Spleen (tissue), 13 donors: ENCODE measurements at places on chromosomes 16 and 17. TPM values are rescaled to one million over a fixed set of nuclear protein-coding genes. Genes with fewer than 3 reads are reported as not detected.

GRCh38 chr17:34487626-34488025 lies 91.8 kb upstream of the TMEM132E start:
- no peak overlapping the region for H3K27ac ChIP-seq
- H3K4me3 ChIP-seq = no peak overlapping the region
- no peaks in the 10 kb centered on the region for H3K27me3 ChIP-seq
- no peaks in the 10 kb centered on the region for H3K36me3 ChIP-seq
- DNase-seq = no peak

- peaks cover 29% of the 10 kb centered on the region for H3K4me1 ChIP-seq
- DNase-seq = peak; percentile 89
- peaks cover 53% of the 10 kb centered on the region for H3K36me3 ChIP-seq
- peak overlapping the region; percentile 99 for H3K4me3 ChIP-seq
Observed at GRCh38 chr16:69329369-69330285, 761 bp downstream of the PDF start.

- peaks cover 6% of the 10 kb centered on the region for H3K27me3 ChIP-seq
- H3K27ac ChIP-seq = no peak overlapping the region
- H3K36me3 ChIP-seq = no peaks in the 10 kb centered on the region
- peak; percentile 87 for DNase-seq
Observed at GRCh38 chr17:50816771-50817751, 18.3 kb upstream of the WFIKKN2 start.

GRCh38 chr16:55021595-55022475 lies 91.2 kb downstream of the IRX5 start:
- DNase-seq = no peak
- no peaks in the 10 kb centered on the region for H3K36me3 ChIP-seq
- no peaks in the 10 kb centered on the region for H3K27me3 ChIP-seq

GRCh38 chr16:53561101-53561888 lies 58.3 kb upstream of the AKTIP start:
- H3K4me3 ChIP-seq = no peak overlapping the region
- H3K4me1 ChIP-seq = no peaks in the 10 kb centered on the region
- no peak for DNase-seq
- H3K27me3 ChIP-seq = no peaks in the 10 kb centered on the region
- no peaks in the 10 kb centered on the region for H3K36me3 ChIP-seq
- H3K27ac ChIP-seq = no peak overlapping the region

GRCh38 chr16:28607116-28607623 lies 2.7 kb downstream of the SULT1A1 start:
- peaks cover 29% of the 10 kb centered on the region for H3K4me1 ChIP-seq
- H3K27me3 ChIP-seq = no peaks in the 10 kb centered on the region

GRCh38 chr17:41689497-41690299 lies 1.0 kb downstream of the EIF1 start:
- peak overlapping the region; percentile 100 for H3K27ac ChIP-seq
- no peaks in the 10 kb centered on the region for H3K27me3 ChIP-seq
- H3K4me1 ChIP-seq = peaks cover 44% of the 10 kb centered on the region
- H3K36me3 ChIP-seq = peaks cover 53% of the 10 kb centered on the region
- H3K4me3 ChIP-seq = peak overlapping the region; percentile 80

DNA sequence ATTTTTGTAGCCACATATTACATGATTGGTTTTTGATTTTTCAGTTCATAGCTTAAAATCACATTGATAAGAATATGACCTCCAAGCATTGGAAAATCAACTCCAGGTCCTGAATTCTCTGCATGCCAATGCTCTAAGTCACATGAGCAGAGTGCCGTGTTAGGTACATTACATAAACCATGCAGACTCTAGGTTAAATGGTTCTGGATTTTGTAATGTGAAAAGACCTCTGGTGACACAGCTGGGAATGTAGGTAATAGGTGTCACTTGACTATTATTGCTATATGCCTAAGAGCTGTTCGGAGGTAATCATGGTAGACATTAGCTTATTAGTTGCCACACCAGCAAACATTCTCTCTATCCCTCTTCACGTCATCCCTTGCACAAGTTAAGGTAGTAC lies 231.1 kb upstream of the SALL1 start:
- H3K36me3 ChIP-seq = no peaks in the 10 kb centered on the region
- no peak overlapping the region for H3K27ac ChIP-seq
- no peak overlapping the region for H3K4me3 ChIP-seq

DNA sequence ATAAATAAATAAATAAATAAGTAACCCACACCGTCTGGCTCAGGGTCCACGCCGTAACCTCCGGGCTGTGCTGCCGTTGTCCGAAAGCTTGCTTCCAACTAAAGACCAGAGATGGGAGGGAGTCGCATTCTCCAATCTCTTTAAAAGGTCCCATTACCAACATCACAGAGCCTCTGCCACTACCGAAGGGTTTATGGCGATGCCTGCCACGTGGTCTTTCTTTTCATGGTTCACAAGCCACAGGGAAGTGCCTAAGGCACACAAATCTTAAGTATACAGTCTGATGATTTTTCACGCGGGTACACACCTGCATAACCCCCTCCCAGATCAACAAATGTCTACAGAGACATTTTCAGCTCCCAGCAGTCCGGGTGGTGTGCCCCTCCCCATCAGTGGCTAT lies 1.4 kb downstream of the COTL1 start:
- no peaks in the 10 kb centered on the region for H3K27me3 ChIP-seq
- H3K36me3 ChIP-seq = peaks cover 49% of the 10 kb centered on the region
- no peak overlapping the region for H3K27ac ChIP-seq
- DNase-seq = peak; percentile 70
- peak overlapping the region; percentile 96 for H3K4me3 ChIP-seq

- H3K27ac ChIP-seq = no peak overlapping the region
- no peak overlapping the region for H3K4me3 ChIP-seq
- no peaks in the 10 kb centered on the region for H3K36me3 ChIP-seq
- DNase-seq = peak; percentile 47
- H3K27me3 ChIP-seq = no peaks in the 10 kb centered on the region
- H3K4me1 ChIP-seq = no peaks in the 10 kb centered on the region
Observed at GRCh38 chr16:68493412-68494070, 45.2 kb upstream of the SMPD3 start.

DNA sequence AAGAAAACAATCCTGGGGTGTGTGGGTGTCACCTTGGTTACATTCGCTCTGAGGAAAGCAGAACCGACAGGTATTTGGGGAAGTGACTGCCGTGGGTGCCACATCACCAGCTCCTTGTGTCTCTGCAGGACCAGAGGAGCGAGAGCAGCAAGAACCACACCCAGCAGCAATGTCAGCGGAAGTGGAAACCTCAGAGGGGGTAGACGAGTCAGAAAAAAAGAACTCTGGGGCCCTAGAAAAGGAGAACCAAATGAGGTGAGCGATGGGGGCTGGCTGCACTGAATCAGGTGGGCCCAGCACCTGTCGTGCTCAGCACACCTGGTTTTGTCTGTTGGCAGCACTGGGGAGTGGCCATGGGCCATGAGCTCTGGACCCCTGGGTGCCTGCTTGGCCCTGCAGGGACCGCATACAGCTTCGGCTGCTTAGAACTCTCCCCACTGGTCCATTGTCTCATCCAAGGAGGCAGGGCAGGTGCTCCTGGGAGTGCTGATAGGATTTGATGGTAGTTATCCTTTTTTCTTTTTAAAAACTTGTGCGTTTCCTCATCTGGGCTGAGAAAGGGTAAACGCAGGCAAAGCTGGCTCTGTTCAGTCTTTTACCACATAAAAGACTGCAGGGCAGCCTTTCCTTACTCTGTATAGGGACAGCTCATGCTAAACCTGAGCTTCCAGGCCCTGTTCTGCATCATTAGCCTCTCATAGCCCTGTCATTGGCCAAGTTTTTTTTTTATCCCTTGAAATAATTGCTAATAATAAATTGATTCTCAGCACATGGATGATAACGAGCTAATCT lies 29.4 kb downstream of the HMOX2 start:
- DNase-seq = peak; percentile 94
- no peaks in the 10 kb centered on the region for H3K27me3 ChIP-seq
- H3K27ac ChIP-seq = peak overlapping the region; percentile 91
- H3K4me3 ChIP-seq = no peak overlapping the region
- peaks cover 43% of the 10 kb centered on the region for H3K36me3 ChIP-seq
- H3K4me1 ChIP-seq = peaks cover 55% of the 10 kb centered on the region

The SRP68 gene
- polyA plus RNA-seq = 26.8 TPM
